IMR-90 (cell line): ENCODE measurements at places on chromosomes 3 and 15. TPM values are rescaled to one million over a fixed set of nuclear protein-coding genes. Genes with fewer than 3 reads are reported as not detected.

GRCh38 chr3:187850258-187850921 is 105.1 kb upstream of the BCL6 start:
- DNase-seq = no peak

GOLGA8G gene
- not detected in 2 replicates for total RNA-seq

HAPLN3 gene
- total RNA-seq = 4.4 and 5.9 TPM in 2 replicates

DNA sequence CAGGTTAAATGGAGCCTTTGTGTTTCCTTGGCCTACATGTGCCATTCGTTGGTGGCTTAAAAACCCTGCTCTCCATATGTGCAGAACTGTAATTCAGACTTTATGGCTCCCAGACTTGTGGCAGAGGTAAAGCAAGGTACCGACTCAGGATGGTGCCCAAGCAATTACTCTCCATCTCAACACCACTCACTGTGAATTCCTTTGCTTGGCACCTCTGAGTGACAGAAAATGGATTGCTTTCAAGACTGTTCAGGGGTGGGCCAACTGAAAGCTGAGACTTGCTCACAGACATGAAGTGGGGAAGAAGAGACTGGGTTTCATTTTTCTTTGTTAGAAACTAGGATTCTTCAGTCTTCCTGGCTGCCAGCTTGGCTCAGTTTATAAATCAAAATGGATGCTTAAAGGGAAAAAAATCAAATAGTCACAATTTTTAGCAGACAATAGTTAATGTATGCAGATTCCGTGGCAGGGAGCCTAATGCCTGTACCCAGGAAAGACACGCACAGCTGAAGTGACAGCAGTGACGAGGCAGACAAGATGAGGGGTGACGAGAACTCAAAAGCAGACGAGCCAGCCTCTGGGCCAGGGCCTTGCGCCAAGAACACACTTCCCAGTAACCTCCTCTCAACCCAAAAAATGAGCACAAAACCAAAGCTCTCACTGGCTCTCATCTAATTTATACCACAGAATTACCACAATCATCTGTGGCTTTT is 207.9 kb upstream of the SLC2A2 start:
- DNase-seq = no peak

DNA sequence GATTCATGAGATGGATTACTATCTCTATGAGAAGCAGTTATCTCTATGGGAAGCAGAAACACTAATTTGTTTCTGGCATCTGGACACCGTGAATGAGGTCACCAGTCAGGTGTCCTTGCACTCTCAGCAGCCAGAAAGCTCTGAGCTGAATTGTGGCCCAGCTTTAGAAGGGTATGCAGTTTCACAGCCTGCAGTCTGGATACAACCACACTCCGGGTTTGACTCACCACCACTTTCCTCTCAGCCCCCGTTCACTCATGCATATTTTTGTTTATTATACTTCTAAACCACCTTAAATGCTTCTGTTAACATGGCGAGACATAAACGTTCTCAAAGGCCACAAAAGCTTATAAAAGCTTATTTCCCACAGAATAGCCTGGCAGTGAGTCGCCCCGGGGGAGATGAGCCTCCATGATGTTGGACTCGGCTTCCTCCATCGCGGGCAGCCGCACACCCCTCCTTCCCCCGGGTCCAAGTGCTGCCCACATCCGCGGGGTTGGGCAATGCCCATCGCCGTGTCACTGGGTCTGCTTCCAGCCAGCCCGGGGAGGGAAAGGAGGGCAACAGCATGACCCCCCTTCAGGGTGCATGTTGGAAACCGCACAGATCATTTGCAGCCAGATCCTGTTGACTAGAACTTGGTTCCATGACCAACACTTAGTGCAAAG is 16.8 kb upstream of the SLC41A3 start:
- peak; percentile 90 for DNase-seq

DNA sequence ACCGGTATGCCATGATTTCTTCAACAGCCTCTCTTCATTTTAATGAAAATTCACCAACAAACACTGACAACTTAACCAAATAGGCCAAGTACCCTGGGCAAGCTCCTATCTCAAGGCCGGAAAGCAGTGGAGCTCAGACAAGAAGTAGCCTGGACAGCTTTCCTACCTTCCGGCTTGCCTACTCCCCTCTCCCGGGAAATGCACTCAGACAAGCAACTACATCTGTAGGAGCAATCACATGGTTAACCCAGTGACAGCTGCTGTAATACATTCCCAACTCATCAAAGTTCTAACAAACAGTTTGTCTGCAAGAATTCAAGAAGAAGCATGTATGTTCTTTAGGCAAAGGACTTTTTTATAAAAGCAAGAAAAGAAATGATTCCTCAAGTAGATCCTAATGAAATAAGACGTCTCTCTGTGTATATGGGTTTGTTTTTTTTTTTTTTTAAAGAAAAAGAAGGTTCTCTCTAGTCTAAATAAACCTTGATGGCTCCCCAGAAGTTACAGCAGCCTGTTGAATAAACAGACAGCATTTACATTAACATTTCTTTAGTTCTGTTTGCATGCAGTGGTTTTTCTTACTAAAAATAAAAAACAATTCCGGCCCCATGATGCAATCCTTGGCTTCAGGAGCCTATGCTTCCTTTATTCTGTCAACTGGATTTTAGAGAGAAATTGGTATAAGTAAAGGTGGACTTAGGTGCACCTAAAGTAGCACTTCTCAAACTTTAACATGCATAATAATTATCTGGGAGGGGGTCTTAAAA is 278.7 kb downstream of the NEK10 start:
- DNase-seq = peak; percentile 10

GRCh38 chr15:66805202-66805885 is 103.3 kb downstream of the SMAD6 start:
- DNase-seq = no peak

STRA6 gene
- total RNA-seq = not detected in 2 replicates

GRCh38 chr15:42679285-42680141 is 57.4 kb downstream of the CDAN1 start:
- no peak for DNase-seq

GRCh38 chr15:81322676-81323253 is 1.2 kb downstream of the STARD5 start:
- no peak for DNase-seq

SERPINI2 gene
- total RNA-seq = not detected in 2 replicates

GRCh38 chr3:42549131-42549530 is 32.6 kb downstream of the SEC22C start:
- DNase-seq = no peak

GRCh38 chr3:126399351-126399735 is 4.6 kb downstream of the CFAP100 start:
- no peak for DNase-seq

SLC15A2 gene
- total RNA-seq = under 0.01 and 0.18 TPM in 2 replicates

GRCh38 chr3:56113908-56114307 is 354.4 kb downstream of the ERC2 start:
- no peak for DNase-seq

DNA sequence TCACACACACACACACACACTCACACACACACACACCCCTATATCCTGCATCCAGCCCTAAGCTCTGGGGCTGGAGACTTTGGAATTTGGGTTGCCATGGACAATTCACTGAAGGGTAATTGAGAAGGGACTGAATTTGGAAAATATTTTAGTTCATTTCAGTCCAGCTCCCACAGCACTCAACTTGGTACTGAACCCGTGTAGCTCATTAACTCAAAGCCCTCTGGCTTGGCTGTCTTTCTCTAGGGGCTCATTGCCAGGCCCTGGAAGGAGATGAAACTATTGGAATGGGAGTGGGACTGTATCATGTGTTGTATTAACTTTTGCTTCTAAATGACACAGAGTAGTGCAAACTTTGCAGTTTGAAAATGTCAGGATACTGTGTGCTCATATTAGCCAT is 157.3 kb downstream of the EPHB1 start:
- DNase-seq = no peak

- no peak for DNase-seq
Observed at GRCh38 chr3:138682648-138683047, 74.1 kb downstream of the FAIM start.

- peak; percentile 59 for DNase-seq
Observed at GRCh38 chr3:117666812-117667211, 957.2 kb downstream of the TUSC7 start.

DNA sequence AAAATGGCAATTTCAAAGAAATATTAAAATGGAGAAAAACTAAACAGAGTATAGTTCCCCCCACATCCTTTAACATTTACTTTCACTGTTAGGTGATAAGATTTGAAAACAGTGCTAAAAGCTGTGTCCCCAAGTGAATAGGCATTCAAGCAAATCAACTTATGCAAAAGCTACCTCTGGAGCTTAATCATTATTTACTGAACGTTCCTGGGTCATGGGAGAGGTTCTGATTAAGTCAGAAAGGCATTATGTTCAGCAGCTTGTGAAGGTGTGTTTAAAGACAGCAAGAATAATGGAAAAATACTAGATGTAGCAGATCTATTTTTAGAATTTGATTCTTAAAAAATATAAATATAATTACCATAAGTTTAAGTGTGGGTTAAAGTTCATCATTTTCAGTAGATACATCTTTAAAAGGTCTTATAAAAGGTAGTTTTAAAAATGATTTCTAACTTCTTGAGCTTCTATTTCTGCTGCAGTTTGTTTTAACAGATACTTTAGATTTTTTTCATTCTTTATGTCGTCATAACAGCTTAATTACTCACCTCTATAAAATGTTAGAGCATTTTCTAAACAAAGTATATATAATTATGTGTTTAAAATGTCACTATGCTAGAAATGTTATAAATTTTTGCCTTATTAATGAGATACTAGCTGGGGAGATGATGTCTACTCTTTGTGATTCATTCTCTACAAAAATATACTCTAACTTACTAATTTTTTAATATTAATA is 127.9 kb downstream of the MITF start:
- DNase-seq = peak; percentile 63

DNA sequence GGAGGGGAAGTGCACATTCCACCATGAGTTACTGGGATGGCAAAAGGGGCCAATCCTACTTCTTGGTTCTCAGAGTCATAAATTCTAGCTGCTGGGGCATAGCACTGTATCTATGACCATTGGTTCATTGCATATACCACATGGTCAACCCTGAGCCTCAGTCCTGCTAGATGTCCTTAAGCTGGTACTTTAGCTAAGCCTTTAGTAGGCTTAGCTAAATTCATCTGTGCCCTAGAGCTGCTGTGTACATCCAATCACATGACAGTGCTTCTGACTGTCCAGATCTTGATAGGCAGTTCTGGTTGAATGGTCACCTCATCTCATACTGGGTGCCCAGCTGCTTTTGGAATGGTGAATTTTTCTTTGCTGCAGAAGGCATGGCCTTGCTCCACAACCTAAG is 8.2 kb downstream of the NDUFB4 start:
- no peak for DNase-seq

CYP11A1 gene
- total RNA-seq = 0.18 and 0.28 TPM in 2 replicates

CASR gene
- not detected in 2 replicates for total RNA-seq

GRCh38 chr15:60413231-60413824 is 15.5 kb upstream of the ANXA2 start:
- DNase-seq = no peak

- no peak for DNase-seq
Observed at GRCh38 chr3:55792009-55792408, 304.9 kb upstream of the WNT5A start.

GOLGA6A gene
- total RNA-seq = not detected in 2 replicates

GRCh38 chr3:114464548-114464947 is 170.7 kb downstream of the TIGIT start:
- no peak for DNase-seq

LRRC2 gene
- total RNA-seq = 4.1 and 4.7 TPM in 2 replicates

DNA sequence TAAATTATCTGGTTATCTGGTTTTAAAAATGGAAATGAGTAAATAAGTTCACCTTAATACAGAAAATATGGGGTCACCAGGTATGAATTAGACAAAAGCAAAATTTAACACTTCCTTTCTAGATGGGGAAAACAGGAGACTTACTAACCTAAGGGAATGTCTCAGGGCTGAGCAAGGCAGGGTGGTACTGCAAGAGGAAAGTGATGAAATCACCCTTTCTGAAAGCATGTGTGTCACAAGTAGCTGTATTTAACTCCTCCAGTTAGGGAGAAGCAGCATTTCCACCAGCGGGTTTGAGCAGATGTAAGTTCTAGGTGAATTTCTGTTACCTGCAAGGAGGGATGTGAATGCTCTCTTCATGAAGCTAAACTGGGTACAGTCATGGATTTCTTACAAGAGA is 629.1 kb downstream of the MECOM start:
- peak; percentile 67 for DNase-seq

DNA sequence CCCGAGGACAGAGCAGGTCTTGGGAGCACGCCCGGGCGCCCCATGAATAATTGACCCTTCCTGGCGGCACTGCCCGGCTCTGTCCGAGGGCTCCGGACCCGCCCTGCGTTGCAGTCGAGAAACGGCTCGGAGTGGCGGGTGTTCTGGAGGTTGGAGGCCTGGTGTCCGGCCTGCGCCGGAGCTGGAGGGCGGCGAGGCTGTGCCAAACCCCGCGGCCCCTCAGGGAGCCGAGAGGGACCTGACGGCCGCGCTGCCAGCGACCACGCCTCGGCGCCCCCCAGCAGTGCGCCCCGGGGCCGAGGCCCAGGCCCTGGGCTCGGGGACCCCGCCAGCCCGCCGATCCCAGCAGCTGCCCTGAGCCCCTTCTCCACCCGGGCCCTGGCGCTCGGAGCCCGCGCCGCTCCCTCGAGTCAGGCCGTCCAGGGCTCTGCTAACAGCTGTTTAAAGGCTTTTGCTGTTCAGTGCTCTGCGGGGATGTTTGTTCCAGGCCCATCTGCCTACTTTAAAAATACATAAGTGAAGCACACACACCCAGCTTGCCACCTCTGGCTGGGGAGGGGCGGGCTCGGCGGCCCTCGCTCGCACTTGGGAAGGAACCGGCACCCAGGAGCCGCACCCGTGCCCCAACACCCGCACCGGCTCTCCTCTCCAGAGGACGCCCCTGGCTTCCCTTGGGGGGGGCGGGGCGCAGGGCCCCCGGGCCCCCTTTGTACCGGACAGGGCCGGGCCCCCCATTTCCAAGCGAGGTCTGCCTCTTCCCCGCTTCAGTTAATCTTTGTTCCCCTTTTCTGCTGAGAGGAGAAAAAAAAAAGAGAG is 730 bp upstream of the ZNF710 start:
- DNase-seq = peak; percentile 15

ACKR4 gene
- 0.18 TPM in 1 of 2 replicates, not detected in the other for total RNA-seq

TPRG1 gene
- total RNA-seq = 0.56 TPM in 1 of 2 replicates, not detected in the other

DNA sequence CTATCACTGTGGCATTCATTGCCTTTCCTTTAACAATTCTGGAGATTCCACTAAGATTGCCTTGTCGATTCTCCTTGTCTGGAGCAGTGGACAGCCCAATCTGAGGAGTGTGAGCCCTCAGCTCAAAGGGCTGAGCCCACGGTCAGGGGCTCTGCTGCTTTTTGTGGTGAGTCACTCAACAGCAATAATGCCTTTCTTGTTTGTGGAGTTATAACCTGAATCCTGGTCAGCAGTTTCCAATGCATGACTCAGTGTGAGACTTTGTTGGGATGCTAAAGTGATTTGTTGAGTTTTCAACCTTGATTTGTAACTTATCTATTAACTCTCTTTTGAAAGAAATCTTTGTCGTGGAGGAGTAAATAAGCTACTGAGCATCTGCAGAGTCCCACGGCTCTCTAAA is 183.5 kb downstream of the TJP1 start:
- peak; percentile 14 for DNase-seq

GRCh38 chr3:113828600-113828999 is 10.0 kb upstream of the GRAMD1C start:
- DNase-seq = no peak

GSK3B gene
- 33.2 and 39.7 TPM in 2 replicates for total RNA-seq

- peak; percentile 78 for DNase-seq
Observed at GRCh38 chr15:42508263-42508690, 12.8 kb downstream of the SNAP23 start.
